ENCODE measurements at places on chromosomes 3 and 15.
A peak's percentile ranks its signal among the peaks of the same experiment; 100 is the strongest.

- DNase-seq: no peak
These were observed 41.4 kb downstream of the SIDT1 start for GRCh38 chr3:113573728-113574127.

- DNase-seq: no peak
These were observed 164.5 kb downstream of the FBLN2 start for GRCh38 chr3:13713396-13713795.

DNA sequence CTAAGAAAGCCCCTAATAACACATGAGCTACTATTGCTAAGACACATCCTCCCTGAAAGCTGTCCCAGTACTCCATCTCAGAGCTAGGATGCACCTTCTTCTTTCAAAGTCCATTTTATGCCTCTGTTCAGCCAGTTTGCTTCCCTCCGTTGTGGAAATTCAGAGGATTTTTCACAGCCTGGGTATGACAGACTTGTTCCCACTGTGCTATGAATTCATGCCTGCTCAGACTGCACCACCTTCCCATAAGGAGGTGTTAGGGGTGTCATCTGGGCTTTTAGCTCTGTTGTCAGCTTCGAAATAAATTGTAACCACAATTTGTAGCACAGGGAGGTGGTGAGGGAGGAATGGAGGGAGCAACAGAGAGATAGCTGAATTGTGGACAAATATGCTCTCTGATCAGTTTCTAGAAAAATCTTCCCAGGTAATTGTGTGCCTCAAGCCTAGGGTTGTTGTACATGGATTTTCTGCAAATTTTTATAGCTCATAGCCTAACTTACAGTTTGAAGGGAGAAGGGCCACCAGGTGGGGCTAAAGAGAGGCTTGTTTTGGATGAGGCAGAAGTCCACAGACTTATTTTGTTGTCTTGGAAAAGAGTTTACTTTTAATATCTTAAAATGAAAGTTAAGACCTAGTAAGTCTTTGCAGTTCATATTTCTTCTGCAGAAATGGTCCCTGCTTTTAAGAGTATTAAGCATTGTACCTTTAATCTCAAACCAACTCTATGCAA is 462.0 kb downstream of the PDCD6IP start:
- peak; percentile 59 for DNase-seq

DNA sequence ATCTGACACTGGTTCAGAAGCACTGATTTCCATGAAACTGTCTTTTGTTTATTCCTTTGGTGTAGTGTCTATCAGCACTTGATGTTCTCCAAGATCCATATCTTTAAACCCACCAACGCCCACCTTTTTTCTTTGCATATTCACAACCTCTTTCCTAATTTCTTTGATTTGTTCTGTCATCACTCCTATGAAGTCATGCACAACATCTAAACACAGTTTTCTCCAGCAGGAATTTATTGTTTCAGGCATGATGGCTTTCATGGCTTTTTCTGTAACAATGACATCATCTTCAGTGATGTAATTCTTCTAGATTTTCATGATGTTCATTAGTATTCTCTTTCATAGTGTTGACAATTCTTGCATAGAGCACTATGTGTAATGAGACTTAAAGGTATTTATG is 219.6 kb upstream of the POU1F1 start:
- DNase-seq: no peak

DNA sequence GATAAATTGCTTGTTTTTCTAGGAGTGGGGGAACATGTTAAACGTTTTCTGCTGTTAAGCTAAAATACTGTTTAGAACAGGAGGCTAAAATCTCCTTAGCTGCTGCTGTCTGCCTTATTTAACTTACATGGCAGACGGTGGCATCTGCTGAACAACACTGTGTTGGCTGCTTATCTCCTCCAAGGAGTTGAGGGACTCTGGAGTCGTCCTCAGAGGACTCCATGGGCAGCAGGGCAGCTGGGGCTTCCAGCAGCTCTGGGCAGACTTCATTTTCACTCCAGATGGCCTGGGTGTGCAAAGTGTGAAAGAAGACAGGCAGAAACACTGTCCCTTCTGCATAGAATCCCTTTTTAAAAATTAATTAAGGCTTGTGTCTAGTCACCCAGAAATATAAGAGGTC is 52.9 kb upstream of the NUDT16 start:
- DNase-seq: no peak

GRCh38 chr3:117540597-117540996 is 831.0 kb downstream of the TUSC7 start:
- no peak for DNase-seq

- no peak for DNase-seq
These were observed 68.0 kb upstream of the TRPM1 start for GRCh38 chr15:31169558-31169957.

GRCh38 chr3:134464064-134464688 is 21.6 kb downstream of the ANAPC13 start:
- DNase-seq: no peak

GRCh38 chr15:98923171-98923570 is 84.4 kb downstream of the PGPEP1L start:
- DNase-seq: no peak

DNA sequence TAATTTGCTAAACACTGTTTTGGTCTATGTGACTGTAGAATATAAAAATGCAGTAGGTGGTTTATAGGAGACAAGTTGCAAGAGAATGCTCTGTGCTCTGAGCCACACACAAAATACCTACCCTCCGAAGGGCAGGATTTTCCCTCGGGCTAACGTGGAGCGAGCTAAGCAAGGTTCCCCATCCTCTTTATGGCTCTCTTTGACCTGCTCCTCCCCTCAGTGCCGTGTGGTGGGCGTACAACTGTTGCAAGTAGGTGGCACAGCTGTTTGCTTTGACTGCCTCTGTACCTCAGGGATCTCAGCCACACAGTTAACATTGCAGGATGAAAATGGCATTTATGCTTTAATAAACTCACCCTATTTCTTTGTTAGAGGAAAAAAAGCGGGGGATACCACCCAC is 339.1 kb downstream of the SATB1 start:
- DNase-seq: peak; percentile 72

DNA sequence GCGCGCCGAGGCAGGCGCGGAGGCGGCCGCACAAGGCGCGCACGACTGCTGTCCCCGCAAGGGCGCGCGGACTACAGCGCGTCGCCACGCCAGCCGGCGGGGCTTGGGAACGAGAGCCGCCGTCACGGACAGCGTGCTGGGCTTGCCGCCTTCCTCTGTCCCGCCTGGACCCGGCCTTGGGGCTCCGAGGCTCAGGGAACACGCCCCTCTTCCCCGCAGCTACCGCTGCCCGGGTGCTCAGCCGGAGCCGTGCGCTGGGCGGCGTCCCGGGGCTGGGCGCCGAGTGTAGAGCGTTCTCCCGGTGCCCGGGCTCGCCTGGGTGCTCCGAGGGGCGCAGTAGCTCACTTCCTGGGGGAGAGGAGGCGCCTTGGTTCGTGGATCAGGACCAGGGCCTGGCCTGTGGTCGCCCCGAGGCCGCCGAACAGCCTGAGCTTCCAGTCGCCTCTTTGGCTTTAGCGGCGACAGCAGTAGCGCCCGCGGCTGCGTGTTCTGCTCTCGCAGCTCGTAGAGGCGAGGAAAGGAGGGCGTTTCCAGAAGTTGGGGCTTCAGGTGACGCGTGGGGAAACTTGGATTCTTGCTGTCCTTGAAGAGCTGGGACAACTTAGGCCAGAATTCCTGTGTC is 226.7 kb upstream of the C2CD4B start:
- peak; percentile 62 for DNase-seq

GRCh38 chr15:100103828-100104227 is 237.9 kb downstream of the ADAMTS17 start:
- no peak for DNase-seq

Data from NCI-H69 (cell line).